Hematopoietic multipotent progenitor cell treated with erythropoietin and hydrocortisone succinate and interleukin-3 and kit ligand, for 8 days (in vitro differentiated cells): ENCODE measurements at places on chromosomes 6 and 20.
A peak's percentile ranks its signal among the peaks of the same experiment; 100 is the strongest.

DNA sequence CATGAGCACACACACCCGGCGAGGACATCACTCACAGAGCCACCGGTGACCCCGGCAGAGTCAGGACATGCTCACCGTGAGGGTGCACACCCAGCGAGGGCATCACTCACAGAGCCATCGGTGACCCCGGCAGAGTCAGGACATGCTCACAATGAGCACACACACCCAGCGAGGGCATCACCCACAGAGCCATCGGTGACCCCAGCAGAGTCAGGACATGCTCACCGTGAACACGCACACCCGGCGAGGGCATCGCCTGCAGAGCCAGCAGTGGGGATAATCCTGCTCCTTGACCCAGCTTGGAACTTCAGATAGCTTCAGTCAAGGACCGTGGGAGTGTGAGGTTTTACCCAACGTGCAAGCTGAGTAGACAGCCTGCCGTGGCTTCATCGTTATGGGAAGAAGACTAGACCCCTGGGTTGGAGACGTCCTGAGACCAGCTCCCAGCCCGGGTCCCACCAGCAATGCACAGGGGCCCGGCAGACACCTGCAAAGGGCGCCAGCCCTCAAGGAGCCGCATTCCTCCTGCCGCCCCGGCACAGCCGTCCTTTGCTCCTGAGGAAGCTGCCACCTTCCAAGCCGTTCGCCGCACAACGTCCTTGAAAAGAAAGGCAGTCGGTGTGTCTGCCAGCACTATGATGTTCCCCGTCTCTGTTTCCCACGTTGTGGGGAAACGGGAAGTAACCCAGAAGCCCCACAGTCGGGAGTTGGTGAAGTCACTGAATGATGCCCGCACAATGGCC, 192.3 kb downstream of the DLL1 start:
- no peak for DNase-seq

GRCh38 chr6:144416244-144416643, 131.1 kb downstream of the UTRN start:
- DNase-seq, result no peak

GRCh38 chr6:21046276-21046675, 512.0 kb downstream of the CDKAL1 start:
- DNase-seq, result no peak

GRCh38 chr6:81731814-81732213, 20.7 kb downstream of the TENT5A start:
- no peak for DNase-seq

GRCh38 chr20:63372971-63373885, 12.1 kb upstream of the CHRNA4 start:
- no peak for DNase-seq

DNA sequence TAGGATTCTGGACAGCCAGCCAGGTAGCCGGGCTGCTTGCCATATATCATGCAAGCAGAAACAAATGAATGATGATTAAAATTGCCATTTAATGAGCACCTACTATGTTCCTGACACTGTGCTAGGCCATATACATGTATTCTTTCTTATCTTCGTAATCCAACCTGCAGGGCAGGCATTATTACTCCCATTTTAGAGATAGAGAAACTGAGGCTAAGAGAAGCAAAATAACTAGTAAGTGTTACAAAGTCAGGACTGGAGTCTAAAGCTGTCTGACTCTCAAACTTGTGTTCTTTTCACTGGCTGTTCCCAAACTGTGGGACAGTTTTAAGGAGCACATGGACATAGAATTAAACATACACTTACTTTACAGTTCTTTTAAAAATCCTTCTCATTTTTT, 2.0 kb downstream of the CD40 start:
- DNase-seq, result no peak

- DNase-seq, result no peak
These were observed 1247.9 kb downstream of the GRIK2 start for GRCh38 chr6:102641426-102641825.

GRCh38 chr6:165732696-165733488, 69.9 kb upstream of the PDE10A start:
- no peak for DNase-seq

DNA sequence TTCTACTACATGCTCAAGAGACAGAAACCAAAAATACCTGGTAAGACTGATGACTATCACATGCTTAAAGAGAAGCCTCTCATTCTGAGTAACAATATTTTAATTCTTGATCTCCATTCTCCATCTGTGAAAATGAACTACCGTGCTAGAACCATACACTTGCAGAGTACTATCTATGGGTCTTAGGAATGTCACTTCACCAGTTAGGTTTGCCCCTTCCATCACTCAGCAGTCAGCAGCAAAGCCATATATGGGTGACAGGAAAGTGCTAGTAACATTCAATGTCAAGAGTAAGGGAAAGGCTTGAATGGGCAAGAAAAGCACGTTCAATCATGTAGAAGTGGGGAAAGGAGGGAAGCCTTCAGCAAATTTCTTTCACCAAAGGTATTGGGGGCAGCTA, 2.3 kb downstream of the DNAAF9 start:
- DNase-seq, result no peak

- no peak for DNase-seq
These were observed 93.0 kb upstream of the DOK5 start for GRCh38 chr20:54382419-54382818.

DNA sequence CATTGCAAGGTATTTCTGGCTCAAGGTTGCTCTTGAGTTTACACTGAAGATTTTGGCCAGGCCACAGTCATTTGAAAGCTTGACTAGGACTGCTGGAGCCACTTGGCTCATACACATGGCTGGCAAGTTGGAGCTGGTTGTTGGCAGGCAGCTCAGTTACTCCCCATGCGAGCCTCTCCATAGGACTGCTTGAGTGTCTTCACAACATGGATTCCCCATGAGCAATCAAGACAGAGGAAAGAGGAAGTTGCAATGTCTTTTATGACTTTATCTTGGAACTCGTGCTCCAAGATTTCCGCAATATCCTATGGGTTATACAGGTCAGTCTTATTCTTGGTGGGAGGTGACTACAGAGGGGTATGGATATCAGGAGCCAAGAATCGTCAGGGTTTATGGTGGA, 1.4 kb upstream of the MANBAL start:
- no peak for DNase-seq

DNA sequence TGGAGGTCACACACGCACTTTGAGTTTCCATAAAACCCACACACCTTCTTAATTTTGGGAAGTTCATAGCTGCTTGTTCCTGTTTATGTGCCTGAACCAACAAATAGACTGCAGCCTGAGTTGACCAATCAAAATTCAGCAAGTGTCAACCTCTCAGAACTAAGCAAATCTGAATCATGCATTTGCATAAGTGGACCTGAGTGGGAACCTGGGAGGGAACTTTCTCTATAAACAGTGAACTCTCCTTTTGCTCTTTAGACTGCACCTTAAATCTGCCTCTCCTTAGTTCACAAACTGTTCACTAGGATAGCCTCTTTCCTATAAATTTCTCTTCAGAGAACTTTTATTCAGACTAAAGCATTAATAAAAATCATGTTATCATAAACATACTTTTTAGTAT, 37.9 kb downstream of the SLC17A1 start:
- DNase-seq, result no peak

- peak; percentile 73 for DNase-seq
These were observed 136.0 kb downstream of the HFE start for GRCh38 chr6:26223228-26223627.

GRCh38 chr6:21914121-21914973, 320.8 kb downstream of the SOX4 start:
- DNase-seq, result peak; percentile 71

GRCh38 chr20:10654250-10654610, 19.6 kb downstream of the JAG1 start:
- DNase-seq, result no peak

DNA sequence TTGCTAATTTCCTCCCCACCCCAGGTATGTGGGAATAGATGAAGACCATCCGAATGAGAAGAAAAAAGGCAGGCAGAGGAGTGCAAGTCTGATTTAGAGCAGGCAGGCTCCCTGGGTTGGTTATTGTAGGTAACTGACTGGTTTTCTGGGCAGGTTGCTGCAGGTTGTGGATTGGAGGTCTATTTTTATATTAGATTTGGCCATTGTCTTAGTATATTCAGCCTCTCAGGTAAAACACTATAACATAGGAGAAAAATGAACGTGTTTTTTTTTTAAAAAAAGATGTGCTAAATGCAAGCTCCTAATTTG, 492 bp upstream of the TBC1D7 start:
- DNase-seq, result no peak

- DNase-seq, result peak; percentile 55
These were observed 435 bp downstream of the CENPB start for GRCh38 chr20:3786126-3786484.

GRCh38 chr6:108134213-108134970, 31.4 kb upstream of the NR2E1 start:
- DNase-seq, result no peak

DNA sequence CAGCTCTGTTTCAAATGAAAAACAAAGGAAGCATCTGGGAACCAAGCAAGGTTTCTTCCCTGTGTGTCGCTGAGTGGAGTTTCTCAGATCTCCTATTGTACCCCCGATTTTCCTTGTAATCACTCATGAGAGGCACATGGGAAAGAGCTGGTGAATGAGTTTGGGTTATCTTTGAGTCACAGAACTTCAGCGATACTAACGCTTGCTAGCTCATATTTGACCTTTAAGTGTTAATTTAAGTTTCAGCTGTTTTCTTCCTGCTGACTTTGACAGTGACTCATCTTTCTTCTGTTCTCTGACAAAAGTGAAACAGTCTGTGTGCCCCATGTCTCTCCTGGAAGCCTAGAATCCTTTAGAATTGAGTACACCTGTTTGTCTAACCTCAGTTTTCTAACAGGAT, 261.1 kb upstream of the RGS17 start:
- DNase-seq, result no peak

- peak; percentile 57 for DNase-seq
These were observed 302.5 kb downstream of the DHX35 start for GRCh38 chr20:39264506-39265172.

DNA sequence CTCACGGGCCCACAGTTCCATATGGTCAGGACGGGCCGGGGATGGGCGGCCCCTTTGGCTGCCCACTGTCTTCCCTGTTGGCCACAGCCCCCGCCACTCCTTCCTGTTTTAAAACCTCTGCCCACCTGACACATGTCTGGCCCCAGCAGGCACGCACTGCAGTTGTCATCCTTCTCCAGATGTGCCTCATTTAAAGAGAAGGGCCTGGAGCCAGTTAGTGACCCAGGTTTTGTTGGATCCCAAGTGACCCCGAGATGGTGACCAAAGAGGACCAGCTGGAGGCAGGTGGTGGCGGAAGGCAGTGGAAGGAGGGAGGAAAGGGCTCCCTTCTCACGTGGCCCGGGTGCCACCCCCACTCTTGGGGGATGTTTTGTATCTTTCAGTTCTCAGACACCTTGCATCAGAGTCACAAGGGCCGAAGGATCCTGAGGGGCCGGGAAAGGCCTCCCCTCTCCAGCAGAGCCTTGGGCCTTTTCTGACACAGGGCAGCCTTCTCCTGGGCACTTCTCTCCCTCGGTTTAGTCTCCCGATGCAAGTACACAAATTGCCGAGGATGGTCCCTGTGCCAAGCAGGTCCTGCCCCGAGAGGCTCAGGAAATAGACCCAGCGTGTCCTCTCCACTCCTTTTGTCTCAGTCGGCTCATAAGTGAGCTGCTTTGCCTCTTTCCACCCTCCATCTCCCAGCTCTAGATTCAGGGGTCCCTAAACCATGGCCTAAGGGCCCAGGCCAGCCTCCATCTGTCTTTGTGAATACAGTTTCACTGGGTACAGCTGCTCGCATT, 117.6 kb downstream of the SULF2 start:
- DNase-seq, result no peak
